ENCODE measurements at places on chromosomes 2 and 18.

DNA sequence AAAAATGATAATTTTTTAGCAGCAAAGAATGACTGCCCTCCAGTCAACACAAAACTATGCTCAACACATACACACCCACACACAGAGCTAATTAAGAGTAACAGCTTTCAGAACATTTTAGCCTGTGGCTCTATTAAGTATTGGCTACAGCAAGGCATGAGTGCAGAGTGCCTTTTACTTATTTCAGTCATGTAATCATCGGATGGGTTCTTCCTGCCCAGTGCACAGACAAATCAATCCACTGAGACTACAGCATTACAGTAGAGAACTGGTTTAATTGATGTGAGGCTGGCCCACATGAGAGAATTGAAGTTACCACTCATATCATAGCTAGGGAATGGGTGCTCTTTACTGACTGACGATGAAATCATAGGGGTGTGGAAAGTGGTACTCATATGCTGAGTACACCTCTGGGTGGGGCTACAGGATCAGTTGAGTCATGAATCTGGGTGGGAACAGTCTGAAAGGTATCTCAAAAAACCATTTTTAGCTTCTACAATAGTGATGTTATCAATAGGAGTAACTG is 241.0 kb downstream of the FSIP2 start:
- no peak for DNase-seq

GRCh38 chr2:32591669-32592463 is 36.0 kb upstream of the TTC27 start:
- DNase-seq = no peak

GRCh38 chr2:73930386-73930785 is 3.7 kb downstream of the DGUOK start:
- no peak for DNase-seq

GRCh38 chr2:105725388-105725787 is 19.3 kb upstream of the NCK2 start:
- no peak for DNase-seq

DNA sequence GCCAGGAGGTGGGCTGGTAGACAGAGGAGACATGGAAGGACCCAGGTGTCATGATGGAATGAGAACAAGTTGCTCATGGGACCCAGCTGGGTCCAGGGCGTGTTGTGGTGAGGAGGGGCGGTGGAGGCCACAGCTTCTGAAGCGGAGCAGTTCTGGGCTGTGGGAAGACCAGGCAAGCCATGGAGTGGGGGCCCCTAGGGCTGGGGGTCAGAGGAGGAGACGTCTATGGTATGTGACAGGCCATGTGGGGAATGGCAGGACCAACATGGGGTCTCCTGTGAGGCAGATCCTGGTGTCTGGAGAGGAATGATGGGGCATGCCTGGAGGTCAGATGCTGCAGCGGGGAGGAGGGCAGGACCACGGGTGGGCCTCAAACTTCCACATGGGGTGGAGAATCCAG is 16.9 kb downstream of the MYO7B start:
- DNase-seq = no peak

DNA sequence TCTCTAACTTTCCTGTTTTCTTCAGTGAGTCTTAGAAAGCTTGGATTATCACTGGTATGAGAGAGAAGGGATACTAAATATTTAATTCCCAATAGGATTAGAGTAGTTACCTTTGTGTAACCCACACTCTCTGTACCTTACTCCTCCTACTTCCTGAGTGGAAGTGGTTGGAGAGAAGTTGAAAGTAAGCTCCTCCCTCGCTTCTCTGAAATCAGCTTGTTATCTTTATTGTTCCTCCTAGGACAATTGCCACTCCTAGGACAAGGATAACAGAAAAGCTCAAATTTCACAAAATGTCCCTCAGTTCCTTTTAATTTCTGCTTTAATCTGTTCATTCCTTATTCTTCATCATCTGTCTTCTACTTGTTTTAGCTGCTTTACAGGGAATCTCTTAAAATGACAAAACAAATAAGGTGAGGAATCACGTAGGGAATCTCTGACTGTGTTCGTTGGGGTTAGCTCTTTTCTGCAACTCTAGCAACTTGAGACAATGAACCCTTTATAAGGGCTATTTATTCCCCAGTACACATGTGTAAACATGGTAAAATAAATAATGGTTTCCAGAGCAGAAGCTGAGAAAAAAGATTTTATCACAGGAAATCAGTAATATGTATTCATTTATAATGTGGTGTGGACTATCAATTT is 8.6 kb downstream of the ITPRID2 start:
- no peak for DNase-seq

GRCh38 chr18:58562999-58563667 is 65.8 kb downstream of the ALPK2 start:
- no peak for DNase-seq

DNA sequence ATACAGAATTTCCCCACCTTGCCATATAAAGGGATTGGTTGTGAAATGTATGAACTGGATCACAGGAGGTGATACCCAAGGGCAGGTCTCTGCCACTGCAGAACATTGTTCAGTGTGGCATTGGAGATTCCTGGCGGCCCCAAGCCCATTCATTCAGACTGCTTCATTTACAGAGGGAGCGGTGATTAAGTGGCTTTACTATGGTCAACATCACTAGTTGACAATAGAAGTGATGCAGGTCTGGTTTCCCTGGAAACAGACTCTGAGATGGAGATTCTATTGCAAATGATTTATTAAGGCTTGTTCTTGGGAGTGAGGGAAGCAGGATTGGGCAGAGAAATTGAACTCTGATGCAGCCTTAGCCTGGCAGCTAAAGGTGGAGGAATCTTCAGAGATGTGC is 62.4 kb downstream of the ZDBF2 start:
- no peak for DNase-seq

All from breast epithelium (tissue), 4 donors.